ENCODE measurements at places on chromosomes 2 and 18. TPM values are rescaled to one million over a fixed set of nuclear protein-coding genes. Genes with fewer than 3 reads are reported as not detected.

DNA sequence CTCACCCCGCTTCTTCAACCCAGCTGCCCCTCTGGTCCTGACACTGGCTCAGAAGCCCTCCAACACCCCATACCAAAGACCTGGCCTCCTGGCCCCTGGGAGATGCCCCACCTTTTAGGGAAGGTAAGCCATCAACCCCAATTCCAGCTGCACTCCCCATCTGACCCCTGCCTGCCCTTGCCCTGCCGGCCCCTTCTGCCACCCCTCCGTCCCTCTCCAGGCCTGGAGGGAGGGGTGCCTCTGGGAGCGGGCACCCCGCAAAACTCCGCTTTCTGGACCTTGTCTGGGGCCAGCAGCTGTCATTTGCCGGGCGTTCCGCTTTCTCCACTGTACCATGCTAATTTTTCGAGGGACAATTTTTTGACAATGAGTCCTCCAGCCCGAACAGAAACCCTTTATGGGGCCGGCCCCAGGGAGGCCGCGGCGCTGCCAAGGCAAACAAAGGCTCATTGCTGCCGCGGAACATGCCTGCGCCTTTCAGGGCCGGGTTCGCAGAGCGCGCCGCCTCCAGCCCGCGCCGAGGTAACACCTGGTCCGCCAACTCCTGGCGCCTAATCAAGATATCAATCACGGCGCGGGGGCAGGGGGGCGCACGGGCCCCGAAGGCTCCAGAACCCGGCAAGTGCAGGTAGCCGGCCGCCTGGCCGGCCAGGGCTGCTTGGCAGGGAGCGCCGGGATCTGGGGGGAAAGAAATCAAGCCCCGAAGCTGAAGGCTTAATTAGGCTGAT, 96.0 kb downstream of the INHBB start:
- H3K4me3 ChIP-seq: peak overlapping the region; percentile 82
- peaks cover 82% of the 10 kb centered on the region for H3K27me3 ChIP-seq
- peak; percentile 68 for DNase-seq
- no peaks in the 10 kb centered on the region for H3K36me3 ChIP-seq
- peaks cover 19% of the 10 kb centered on the region for H3K4me1 ChIP-seq

DNA sequence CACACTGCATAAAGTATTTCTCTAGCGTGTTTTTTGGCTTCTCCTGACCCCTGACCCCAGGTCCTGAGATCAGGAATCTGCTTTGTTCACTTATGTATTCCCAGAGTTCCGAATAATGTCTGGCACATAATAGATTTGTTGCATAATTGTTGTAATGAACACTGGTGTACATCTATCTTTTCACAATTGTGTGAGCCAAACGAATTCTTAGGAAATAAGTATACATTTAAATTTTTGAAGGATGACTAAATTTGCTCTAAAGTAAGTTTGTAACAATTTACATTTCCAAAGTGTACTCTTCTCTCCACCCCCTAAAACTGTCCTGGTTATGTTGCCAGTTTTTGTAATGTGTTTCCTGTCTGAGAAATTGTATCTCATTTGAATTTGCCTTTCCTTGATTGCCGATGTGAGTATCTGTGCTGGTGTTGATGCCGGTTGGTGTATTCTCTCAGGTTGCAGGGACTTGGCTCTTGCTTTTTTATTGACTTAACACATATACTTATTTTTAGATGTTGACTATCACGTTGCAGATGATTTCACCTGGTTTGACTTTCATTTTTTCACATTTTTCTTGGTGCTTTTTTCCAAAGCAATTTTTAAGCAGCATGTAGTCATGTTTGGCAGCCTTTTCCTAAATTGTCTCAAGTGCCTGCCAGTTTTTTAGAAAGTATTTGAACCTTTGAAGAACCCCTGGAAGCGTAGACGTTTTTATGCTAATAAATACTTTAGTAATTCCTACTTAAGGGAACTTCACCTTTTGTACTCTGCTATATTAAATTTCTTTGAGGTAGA, 16.1 kb upstream of the FARP2 start:
- peaks cover 81% of the 10 kb centered on the region for H3K36me3 ChIP-seq
- H3K27me3 ChIP-seq: no peaks in the 10 kb centered on the region
- no peak for DNase-seq
- H3K4me1 ChIP-seq: no peaks in the 10 kb centered on the region

DNA sequence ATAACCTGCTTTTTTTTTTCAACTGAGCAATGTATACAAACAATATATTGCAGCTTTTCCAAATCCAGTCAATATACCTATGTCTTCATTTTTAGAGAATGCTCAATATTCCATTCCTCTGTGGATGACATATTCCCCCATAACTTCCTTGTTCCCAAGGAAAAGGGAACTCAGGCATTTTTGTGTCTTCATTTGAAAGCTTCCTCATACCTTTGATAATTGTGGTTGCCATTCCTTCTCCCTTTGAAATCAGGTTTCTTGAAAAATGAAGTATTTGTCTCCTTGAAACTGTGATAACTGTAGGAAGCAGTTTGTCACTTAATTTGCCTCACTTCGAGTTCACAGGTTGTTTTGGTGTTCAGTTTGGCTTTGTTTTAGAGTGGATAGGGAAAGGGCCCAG, 13.5 kb downstream of the ELAC1 start:
- no peak overlapping the region for H3K4me3 ChIP-seq
- H3K27ac ChIP-seq: no peak overlapping the region
- no peak for DNase-seq
- peaks cover 31% of the 10 kb centered on the region for H3K36me3 ChIP-seq
- peaks cover 4% of the 10 kb centered on the region for H3K4me1 ChIP-seq

DNA sequence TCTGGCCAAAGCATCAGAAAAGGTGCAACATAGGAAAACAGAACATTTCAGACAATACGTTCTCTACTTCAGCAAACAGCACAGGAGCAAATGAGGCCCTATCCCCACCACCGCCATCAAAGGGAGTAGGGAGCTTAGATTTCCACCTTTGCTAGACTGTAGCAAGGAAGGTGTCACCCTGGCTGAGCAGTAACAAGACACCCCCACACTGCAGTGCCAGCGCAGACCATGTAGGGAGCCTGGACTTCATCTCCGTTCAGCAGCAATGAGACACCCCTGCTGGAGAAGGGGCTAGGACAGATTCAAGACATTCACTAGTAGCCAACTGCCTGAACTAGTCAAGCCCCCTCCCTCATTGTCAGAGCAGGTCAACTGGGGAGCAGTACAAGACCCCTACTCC, 160.1 kb upstream of the CBLN2 start:
- no peaks in the 10 kb centered on the region for H3K4me1 ChIP-seq
- no peak for DNase-seq
- no peak overlapping the region for H3K4me3 ChIP-seq
- H3K27ac ChIP-seq: no peak overlapping the region

GRCh38 chr18:49847524-49847923, 34.2 kb upstream of the ACAA2 start:
- no peak overlapping the region for H3K4me3 ChIP-seq
- no peaks in the 10 kb centered on the region for H3K27me3 ChIP-seq
- H3K27ac ChIP-seq: no peak overlapping the region
- no peaks in the 10 kb centered on the region for H3K36me3 ChIP-seq

DNA sequence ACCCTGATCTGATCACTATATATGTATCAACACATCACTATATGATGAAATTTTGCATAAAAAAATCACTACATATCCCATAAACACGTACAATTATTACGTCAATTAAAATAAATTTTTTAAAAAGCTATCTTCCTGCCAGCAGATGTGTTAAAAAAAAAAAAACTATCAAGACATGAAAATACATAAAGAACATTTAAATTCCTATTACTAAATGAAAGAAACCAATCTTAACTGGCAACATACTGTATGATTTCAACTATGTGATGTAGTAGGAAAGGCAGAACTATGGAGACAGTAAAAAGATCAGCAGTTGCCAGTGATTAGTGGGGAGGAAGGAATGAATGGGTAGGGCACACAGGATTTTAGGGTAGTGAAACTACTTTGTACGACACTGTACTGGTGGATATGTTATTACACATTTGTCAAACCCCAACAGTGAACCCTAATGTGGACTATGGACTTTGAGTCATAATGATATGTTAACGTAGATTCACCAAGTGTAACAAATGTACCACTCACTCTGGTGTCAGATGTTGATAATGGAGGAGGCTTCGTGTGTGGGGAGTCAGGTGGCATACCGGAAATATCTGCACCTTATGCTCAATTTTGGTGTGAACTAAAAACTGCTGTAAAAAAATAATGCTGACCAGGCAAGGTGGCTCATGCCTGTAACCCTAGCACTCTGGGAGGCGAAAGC, 27.4 kb downstream of the USP34 start:
- H3K27me3 ChIP-seq: no peaks in the 10 kb centered on the region
- no peak overlapping the region for H3K4me3 ChIP-seq
- no peak for DNase-seq
- H3K4me1 ChIP-seq: peaks cover 39% of the 10 kb centered on the region
- H3K36me3 ChIP-seq: peaks cover 3% of the 10 kb centered on the region

DNA sequence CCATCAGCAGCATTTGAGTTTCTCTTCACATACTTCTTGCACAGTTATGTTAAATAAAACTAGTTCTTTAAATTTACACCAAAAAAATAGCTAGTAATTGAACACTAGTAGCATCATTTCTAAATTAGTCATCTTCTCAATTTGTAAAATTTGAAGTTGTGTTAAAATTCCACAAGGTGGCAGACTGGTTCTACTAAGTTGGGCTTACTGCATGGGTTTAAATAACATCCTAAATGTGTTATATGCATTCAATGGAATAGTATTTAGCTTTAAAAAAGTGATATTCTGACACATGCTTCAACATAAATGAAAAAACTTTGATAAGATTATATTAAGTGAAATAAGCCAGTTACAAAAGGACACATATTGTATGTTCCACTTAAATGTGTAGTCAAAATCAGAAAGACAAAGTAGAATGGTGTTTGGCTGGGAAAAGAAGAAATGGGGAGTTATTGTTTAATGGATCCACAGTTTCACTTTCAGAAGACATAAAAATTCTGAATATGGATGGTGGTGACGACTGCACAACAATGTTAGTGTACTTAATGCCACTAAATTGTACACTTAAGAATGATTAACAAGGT, 28.7 kb upstream of the RPRD1A start:
- no peak overlapping the region for H3K27ac ChIP-seq
- H3K27me3 ChIP-seq: no peaks in the 10 kb centered on the region
- no peak for DNase-seq
- H3K36me3 ChIP-seq: no peaks in the 10 kb centered on the region

- H3K4me1 ChIP-seq: peaks cover 12% of the 10 kb centered on the region
- H3K27me3 ChIP-seq: peaks cover 8% of the 10 kb centered on the region
- H3K27ac ChIP-seq: no peak overlapping the region
- DNase-seq: no peak
- no peaks in the 10 kb centered on the region for H3K36me3 ChIP-seq
- H3K4me3 ChIP-seq: no peak overlapping the region
These were observed 5.8 kb upstream of the LRP1B start for GRCh38 chr2:142136571-142136970.

DNA sequence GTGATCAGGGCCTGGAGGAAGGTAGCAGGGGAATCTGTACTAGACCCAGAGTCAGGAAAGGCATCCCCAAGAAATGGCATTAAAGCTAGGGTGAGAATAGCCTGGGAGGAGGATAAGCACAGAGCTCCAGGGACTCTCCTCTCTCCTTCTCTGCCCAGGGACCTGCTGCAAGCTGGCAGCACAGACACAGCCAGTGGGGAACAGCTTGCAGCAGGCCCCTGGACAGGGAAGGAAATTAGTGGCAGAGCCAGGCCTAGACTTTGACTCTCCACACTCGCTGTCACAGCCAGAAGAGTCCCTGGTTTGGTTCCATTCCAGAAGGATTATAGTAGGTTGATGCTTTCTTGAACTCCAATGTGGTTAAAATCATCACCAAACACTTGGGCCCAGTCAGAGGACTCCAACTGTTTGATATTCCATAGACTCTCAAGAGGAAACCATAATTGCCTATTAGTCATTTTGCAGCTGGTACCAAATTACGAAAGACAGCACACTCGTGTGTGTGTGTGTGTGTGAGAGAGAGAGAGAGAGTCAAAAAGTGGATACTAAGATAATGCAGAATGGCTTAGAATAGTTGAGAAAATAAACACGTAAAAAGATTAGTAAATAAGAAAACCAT, 95.5 kb upstream of the ATP8B1 start:
- H3K4me3 ChIP-seq: no peak overlapping the region
- no peak for DNase-seq
- H3K27ac ChIP-seq: no peak overlapping the region
- H3K36me3 ChIP-seq: no peaks in the 10 kb centered on the region

DNA sequence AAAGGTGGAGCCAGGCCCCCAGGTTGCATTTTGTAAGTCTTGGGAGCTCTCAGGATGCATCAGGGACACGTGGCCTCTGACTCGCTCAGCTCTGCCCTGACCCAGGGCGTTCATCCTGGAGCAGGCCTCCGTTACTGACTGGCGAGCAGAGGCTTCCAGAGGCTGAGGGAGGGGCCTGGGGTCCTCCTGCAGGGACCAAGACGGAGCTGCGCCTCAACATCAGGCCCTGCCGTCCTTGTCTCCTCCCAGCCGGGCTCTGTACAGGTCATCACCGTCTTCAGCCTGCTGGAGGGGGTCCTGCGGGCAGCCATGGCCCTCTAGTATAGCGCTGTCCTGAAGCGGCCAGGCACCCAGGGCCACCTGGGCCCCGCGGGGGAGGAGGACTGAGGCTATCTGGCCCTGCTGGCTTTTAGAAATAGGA, 10.2 kb upstream of the ALPP start:
- no peaks in the 10 kb centered on the region for H3K27me3 ChIP-seq
- no peak overlapping the region for H3K27ac ChIP-seq
- peaks cover 9% of the 10 kb centered on the region for H3K4me1 ChIP-seq
- H3K4me3 ChIP-seq: no peak overlapping the region
- peak; percentile 19 for DNase-seq
- H3K36me3 ChIP-seq: no peaks in the 10 kb centered on the region

DNA sequence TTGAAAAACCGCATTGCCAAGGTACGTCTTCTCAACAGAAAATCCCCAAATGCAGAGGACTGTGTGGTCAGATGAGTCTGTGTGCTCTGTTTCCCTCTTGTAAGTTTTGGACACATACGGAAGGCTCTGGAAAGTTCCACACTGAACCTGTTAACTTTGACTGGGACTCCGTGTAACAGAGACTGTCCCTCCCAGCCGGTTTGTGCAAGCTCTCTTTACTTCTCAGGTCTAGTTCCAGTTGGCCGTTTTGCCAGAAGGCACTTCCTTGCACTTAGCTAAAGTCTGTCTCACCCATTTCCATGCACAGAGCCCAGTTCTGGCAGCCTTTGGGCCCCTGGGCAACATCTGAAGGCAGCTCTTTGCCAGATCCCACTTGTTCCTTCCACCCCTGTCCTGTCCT, 22.0 kb downstream of the EFHD1 start:
- H3K4me1 ChIP-seq: peaks cover 4% of the 10 kb centered on the region
- DNase-seq: no peak
- H3K27me3 ChIP-seq: no peaks in the 10 kb centered on the region
- H3K27ac ChIP-seq: no peak overlapping the region
- no peaks in the 10 kb centered on the region for H3K36me3 ChIP-seq

- DNase-seq: no peak
- no peaks in the 10 kb centered on the region for H3K27me3 ChIP-seq
- H3K4me3 ChIP-seq: peak overlapping the region; percentile 98
- peaks cover 26% of the 10 kb centered on the region for H3K4me1 ChIP-seq
- H3K27ac ChIP-seq: peak overlapping the region; percentile 94
These were observed 1.4 kb downstream of the KRCC1 start for GRCh38 chr2:88053934-88054781.

- no peaks in the 10 kb centered on the region for H3K36me3 ChIP-seq
- DNase-seq: no peak
- H3K27me3 ChIP-seq: no peaks in the 10 kb centered on the region
- H3K4me1 ChIP-seq: peaks cover 26% of the 10 kb centered on the region
- no peak overlapping the region for H3K4me3 ChIP-seq
These were observed 12.6 kb upstream of the CXCR4 start for GRCh38 chr2:136130511-136130910.

The SCYGR4 gene
- total RNA-seq: not detected

The HOXD11 gene
- not detected for total RNA-seq

The STARD6 gene
- not detected for total RNA-seq

The GREB1L gene
- 0.26 TPM for total RNA-seq
